Left ventricle myocardium inferior (tissue), 1 donor: ENCODE measurements at places on chromosomes 7 and 10.

GRCh38 chr7:128947854-128948253 lies 10.1 kb downstream of the IRF5 start:
- no peak for DNase-seq

DNA sequence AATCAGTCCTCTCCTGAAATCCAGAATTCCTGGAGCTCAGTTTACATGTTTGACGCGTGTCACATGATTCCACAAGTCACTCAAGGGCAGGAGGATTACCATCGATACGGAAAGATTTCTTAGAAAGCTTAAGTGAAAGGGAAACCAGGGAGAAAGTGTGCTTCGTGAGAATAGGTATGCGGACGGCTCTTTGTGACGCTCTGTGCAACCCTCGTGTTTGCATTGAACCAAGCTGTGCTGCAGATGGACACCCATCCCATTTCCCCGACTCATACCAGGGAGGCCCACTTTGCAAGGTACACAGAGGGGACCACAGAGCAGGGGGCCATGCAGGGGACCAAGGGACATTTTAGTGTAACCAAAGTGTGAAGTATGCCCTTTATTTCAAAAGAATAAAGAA lies 43.2 kb downstream of the IKZF1 start:
- DNase-seq, result no peak

- DNase-seq, result no peak
These were observed 61.0 kb downstream of the CAMK2B start for GRCh38 chr7:44264221-44264931.

DNA sequence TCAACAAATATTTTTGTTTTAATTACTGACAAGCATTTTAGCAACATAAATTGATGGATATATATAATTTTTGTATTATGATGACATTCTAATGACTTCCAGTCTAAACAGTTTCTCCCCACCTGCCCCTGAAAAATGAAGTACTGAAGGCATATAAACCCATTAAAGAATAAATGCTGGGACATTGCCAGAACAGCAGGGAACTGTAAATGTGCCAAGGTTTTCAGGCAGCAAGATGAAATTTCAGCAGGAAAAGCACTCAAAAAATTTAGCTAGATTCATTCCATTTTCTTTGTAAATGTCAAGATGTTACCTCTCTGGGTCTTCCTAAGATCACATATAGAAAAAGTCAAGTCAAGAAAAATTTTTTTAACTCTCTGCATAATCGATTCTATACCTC lies 11.0 kb upstream of the TLL2 start:
- DNase-seq, result no peak

- no peak for DNase-seq
These were observed 3.7 kb upstream of the ZFYVE27 start for GRCh38 chr10:97733256-97733655.

DNA sequence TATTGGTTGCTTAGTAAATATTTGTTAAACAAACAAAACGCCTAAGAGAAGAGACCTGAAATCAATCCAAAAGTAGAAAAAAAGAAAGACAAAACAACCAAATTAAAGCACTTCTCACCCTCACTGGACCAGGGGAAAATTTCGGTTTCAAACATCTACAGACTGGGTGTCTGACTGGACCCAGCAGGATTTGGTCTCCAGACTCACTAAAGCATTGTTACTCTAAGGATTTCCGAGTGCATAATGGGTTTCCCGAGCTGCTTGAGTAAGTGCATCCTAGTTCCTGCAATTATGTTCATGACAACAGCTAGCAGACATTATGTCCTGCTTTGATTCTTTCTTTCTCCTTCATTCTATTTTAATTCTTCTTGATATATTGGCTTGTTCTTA lies 51.8 kb upstream of the FAM3C start:
- no peak for DNase-seq

- DNase-seq, result no peak
These were observed 129.2 kb upstream of the CDCA7L start for GRCh38 chr7:22074897-22075296.

- no peak for DNase-seq
These were observed 15.2 kb upstream of the ELFN1 start for GRCh38 chr7:1654738-1655475.

DNA sequence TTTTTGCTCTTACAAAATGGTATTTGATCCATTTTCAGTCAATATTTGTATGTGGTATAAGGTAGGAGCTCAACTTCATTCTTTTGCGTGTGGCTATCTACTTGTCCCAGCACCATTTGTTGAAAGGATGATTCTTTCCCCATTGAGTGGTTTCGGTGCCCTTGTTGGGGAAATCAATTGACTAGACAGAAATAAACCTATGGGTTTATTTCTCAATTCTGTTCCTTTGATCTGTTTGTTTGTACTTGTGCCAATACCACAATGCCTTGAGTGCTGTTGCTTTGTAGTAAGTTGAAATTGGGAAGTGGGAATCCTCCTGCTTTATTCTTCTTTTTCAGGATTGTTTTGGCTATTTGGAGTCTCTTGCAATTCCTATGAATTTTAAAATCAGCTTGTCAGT lies 41.0 kb downstream of the SNX10 start:
- DNase-seq, result no peak

- DNase-seq, result no peak
These were observed 405.1 kb downstream of the PLXNA4 start for GRCh38 chr7:132171130-132171576.

DNA sequence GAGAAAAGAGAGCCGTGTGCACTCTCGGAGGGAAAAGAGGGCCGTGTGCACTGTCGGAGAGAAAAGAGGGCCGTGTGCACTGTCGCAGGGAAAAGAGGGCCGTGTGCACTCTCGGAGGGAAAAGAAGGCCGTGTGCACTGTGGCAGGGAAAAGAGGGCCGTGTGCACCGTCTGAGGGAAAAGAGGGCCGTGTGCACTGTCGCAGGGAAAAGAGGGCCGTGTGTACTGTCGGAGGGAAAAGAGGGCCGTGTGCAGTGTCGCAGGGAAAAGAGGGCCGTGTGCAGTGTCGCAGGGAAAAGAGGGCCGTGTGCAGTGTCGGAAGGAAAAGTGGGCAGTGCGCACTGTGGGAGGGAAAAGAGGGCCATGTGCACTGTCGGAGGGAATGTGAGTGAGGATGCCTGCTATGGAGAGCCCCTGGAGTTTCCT lies 188.7 kb downstream of the DNAJB6 start:
- no peak for DNase-seq
